ENCODE measurements at places on chromosomes 11 and 22.

DNA sequence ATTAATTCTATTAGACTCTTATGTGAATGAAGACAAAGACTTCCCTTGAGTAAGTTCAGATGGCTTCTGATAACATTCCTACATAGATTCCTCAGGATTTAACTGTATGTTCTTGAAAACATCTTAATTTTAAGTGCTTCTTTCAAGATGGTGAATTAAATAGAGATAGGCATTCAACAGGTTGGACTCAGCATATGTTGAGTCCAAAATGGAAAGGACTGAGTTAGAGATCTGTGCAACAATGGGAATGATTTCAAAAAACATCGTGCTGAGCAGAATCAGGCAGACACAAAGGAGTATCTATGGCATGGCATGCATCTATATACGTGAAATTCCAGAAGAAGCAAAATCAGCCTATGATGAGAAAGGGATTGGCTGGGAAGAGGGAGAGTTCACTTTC lies 36.2 kb downstream of the ZNF195 start:
- DNase-seq: no peak

DNA sequence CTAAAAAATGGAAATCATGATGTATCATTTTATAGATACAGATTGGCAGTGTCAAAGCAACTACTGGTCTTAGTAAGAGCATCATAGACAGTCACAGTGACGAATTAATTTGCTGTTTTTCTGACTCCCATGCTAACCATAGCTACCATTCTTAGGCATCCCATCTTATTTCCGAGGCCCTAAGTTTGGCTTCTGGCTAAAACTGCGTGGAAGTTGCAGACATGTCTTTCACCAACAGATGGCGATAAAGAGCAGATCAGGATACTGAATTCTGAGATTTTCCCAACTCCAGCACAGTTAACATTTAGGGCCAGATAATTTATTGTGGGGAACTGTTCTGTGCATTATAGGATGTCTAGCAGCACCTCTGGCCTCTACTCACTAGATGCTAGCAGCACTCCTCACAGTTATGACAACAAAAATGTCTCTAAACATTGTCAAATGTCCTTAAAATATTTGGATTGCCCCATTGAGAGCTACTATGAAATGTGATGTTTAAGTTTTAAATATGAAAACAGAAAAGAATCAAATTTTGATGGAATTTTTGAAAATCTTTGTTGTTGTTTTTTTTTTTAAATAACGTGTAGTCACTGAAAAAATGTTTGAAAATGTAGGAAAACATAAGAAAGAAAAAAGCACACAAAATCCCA lies 16.3 kb downstream of the OR2AG2 start:
- peak; percentile 63 for DNase-seq

DNA sequence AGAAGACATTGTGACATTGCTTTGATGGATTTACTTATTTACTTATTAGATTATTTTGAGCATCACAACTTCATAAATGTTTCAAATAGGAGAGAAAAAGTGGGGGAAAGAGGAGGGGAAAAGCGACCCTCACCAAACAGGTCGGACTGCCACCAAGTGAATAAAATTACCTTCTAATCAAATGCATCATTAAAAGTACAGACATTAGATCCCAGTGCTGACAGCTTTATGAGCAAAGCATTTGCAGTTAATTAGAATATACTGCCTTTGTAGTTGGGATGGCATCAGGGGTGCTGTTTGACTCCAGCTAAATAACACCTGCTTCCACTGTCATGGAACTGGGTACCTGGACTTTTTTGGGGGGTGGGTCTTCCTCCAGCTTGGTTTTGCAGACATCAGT lies 299.6 kb downstream of the OPCML start:
- no peak for DNase-seq

- DNase-seq: peak; percentile 94
Observed at GRCh38 chr11:118917481-118918127, 8.1 kb downstream of the BCL9L start.

- no peak for DNase-seq
Observed at GRCh38 chr11:7585816-7586215, 72.0 kb downstream of the PPFIBP2 start.

DNA sequence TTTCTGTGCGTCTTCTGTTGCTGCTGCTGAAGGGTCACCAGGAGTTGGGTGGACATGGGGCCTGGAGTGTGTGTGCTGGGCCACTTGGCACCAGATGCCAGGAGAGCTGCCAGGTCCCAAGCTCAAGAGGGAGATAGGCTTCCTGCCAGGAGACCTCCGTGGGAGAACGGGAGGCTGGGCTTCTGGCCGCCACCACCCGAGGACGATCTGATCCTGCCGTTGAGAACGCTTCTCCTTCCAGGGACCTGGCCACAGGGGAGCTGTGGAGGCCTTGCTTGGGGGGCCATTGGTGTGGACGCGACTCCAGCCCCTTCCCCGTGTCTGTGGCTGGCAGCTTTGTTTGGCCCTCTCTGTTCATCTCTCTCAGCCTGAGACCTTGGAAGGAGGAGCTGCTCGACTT lies 2.4 kb downstream of the BRSK2 start:
- DNase-seq: no peak

DNA sequence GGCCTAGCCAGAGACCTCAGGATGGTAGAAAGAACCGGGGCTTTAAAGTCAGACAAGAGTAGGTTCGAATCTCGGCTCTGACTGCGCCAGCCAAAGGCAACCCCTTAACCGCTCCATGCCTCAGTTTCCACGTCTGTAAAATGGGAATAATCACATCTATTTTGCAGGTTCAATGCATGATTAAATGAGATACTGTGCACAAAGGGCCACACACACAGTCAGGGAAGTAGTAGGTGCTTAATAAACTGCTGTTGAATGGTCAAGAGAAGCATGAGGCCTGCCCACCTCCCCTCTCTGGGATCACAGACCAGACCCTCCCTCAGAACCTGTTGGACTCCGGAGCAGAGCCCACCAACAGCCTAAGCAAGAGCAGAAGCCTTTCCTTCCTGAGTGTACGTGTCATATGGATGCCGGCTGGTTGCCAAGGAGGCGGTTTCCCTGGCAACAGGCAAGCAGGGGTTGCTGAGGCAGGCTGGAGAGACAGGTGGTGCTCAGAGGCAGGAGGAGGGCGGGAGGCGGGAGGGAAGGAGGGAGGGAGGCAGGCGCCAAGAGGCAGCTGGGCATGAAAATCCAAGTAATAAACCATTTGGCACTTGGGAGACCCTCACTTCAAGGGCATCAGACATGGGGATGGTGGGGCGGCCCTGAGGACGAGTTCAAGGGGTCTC lies 43.9 kb downstream of the NFAM1 start:
- peak; percentile 10 for DNase-seq

GRCh38 chr11:48032721-48033120 lies 52.4 kb downstream of the PTPRJ start:
- DNase-seq: no peak

DNA sequence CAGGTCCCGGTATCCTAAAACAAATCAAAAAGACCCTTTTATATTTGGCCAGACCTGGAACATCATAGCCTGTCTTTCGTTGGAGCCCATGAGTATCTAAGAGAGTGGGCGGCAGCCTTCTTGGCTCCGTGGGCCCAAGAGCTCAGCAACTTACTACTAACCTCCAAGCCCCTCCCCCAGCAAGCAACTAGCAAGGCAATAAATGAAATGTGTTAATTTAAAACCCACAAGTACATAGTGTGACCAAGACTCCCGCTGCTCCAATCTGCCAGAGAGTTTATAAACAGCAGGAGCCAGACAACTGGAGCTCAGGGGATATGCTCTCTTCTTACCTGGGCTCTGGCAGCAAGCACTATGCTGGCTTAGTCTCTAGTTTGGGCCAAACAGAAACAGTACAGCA lies 40.8 kb upstream of the CYP2D6 start:
- no peak for DNase-seq

GRCh38 chr11:65884716-65885092 lies 3.6 kb downstream of the FIBP start:
- DNase-seq: peak; percentile 83

DNA sequence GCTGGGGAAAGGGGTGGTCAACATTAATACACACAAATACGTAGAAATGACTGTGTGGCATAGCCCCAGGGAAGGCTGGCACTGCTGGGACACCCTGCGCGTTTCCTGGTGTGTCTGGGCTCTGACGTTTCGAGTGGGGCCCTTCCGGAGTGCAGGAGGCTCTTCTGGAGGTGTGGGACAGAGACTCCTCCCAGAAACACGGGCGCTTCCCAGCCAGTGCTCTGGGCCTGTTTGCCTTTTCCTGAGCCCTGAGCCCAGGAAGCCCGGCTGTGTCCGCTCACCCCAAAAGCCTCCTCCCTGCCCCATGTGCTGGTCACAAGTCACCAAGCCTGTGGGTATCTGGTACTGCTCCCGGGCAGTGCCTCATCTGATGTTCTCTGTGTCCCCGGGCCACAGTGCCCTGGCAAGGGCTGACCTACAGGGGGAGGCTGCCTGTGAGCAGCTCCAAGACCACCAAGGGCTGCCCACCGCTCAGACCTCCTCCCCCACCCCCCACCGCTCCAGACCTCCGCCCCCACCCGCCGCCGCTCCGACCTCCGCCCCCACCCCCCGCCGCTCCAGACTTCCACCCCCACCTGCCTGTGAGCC lies 1133.3 kb downstream of the BRD1 start:
- no peak for DNase-seq

DNA sequence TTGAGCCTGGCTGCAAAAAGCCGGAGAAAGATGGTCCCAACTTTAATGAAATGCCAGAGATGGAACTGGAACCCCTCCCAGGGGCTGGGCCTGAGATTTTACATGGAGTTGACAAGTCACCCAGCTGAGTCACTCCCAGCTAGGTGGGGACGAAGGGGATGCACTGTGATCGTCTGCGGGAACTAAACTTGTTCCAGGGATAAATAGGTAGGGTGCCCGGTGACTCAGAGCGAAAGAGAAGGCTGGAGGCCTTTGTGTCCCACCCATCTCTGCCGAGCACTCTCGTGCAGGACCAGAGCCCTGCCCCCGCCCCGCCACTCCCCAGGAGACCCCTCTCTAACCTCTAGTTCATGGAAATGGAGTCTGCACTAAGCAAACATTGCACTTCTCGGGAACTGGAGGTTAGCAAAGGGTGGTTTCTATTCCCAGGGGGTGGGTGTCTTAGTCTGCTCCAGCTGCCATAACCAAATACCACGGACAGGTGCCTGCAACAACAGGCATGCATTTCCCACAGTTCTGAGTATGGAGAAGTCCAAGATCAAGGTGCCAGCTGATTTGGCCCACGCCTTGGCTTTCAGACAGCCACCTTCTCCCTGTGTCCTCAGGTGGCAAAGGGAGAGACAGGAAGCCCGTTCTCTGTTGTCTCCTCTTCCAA lies 60.7 kb upstream of the FADD start:
- no peak for DNase-seq

DNA sequence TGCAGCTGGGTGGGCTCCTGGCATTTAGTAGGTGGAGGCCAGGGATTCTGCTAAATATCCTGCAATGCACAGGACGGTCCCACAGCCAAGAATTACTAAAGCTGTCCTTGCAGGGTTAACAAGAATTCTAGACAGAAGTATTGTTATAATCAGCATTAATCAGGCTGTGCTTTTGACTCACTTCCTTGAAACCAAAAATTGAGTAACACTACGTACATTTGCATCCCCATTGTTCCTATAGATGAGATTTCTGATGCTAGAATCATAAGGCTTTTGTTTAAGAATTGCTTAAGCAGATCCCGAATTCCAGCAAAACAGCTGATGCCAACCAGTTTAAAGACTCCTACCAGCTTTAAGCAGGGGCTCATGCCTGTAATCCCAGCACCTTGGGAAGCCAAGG lies 11.4 kb downstream of the SLC6A5 start:
- peak; percentile 88 for DNase-seq

GRCh38 chr11:67404515-67405195 lies 772 bp downstream of the TBC1D10C start:
- DNase-seq: no peak

- no peak for DNase-seq
Observed at GRCh38 chr22:28366856-28367255, 312.8 kb downstream of the TTC28 start.

DNA sequence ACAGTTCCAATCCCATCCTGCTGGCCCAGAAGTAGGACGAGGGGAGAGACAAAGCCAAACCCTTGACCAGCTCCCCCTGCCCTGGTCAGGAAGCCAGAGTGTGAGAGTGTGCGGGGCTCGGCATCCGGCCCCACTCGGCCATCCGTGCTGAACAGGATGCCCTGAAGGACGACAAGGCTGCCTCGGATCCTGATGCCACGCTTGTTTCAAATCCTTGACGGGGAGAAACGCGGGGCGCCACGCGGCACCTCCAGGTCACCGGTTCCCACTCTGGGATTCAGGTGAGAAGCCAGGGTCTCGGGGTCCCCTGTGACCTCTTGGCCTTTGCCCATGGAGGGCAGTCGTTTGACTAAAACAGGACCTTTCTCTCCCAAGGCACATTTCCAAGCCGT lies 167.8 kb downstream of the BRD1 start:
- DNase-seq: no peak

DNA sequence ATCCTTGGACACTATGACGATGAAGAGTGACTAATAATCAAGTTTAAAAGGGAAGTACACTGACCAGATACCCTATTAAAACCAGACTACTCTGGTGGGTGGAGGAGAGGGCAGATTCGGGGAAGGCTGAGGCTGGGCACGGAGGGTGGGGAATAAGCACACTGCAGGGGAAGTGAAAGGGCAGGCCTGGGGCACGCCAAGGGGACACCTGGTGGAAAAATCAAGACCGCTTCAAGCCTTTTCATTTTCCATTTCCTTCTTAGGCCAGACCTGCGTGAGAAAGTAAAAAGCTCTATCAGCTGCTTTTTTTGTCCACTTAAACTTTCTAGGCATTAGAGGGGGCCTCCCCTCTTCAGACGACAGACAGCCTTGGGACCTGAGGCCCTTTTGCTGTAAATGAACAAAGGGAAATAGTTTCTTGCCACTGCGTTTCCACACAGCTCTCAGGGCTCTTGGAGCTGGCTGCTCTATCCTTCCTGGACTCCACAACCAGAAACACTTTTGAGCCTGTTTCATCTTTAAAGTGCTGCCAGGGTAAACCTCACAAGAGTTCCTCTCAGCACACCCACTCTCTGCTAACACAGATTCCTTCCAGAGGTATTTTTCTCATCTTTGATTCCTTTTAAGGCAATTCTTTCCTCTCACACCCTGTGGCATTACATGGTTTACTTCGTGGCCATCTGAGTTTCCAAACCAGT lies 25.0 kb upstream of the SERPIND1 start:
- DNase-seq: no peak

DNA sequence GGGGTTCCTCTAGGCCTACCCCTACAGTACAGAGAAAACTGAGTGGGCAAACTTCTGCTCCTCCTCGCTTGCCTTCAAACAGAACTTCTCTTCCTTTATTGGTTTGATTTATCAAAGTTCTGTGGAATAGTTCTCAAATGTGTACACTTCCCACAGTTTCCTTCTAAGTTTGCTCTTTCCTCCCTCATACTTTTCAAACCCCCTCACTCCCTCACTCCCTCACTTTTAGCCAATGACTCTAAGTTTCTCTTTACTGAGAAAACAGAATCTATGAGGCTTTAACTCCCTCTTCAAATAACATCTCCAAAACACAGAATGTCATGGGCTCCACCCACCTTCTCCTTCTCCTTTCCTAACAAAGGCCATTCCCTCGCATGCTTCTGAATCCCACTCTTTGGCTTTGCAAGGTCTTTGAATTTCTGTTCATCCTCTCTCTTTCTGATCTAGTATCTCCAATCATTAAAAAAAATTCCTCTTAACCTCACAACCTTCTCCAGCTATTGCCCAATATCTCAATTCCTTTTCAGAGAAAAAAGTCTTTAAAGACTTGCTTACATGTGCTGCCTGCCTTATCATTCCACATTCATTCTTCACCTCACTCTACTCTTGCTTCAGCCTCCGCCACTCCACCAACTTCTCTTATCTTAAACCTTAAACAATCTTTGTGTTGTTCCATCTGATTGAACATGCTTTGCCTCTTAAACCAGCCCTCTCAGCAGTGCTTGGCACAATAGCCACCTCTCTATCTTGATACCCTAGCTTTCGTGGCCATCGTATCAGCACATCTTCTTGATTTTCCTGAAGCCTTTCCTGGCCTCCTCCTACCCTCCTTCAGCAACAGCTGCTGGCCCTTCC lies 57.2 kb downstream of the DDI1 start:
- no peak for DNase-seq
